ENCODE measurements at places on chromosomes 1 and 21.

DNA sequence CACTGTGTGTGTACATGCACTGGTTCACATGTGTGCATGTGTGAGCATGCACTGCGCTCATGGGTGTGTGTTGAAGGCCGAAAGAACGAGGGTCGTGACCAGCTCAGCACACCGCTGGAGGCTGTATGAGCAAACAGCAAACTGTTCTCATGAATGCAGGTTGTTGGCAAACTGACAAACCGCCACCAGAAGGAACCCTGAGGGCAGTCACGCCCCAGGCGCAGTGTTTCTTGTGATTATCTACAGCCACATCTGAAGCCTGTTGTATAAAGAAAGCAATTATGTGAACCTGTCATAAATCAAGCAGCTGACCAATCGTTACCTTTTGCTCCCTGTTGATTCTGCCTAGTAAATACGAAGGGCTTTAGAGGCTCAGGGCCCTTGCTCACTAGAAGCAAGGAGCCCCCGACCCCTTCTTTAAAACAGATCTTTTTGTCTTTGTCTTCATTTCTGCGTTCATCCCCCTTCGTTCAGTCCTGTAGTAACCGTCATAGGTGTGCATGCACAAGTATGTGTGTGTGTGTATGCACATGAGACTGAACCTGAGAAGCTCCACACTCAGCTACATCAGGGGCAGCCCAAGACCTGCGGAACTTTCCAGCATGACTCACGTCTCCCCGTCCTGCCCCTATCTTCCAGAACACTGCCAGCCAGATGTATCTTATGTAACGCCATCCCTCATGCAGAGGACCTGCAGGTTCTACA, 16.8 kb upstream of the RIPK4 start:
- H3K4me3 ChIP-seq = no peak overlapping the region
- H3K27me3 ChIP-seq = no peaks in the 10 kb centered on the region
- DNase-seq = no peak
- no peaks in the 10 kb centered on the region for H3K36me3 ChIP-seq

- H3K27me3 ChIP-seq = no peaks in the 10 kb centered on the region
- no peaks in the 10 kb centered on the region for H3K4me1 ChIP-seq
- no peak overlapping the region for H3K4me3 ChIP-seq
- no peak overlapping the region for H3K27ac ChIP-seq
- no peaks in the 10 kb centered on the region for H3K36me3 ChIP-seq
These were observed 327.9 kb downstream of the TTLL7 start for GRCh38 chr1:83670909-83671565.

- no peak overlapping the region for H3K27ac ChIP-seq
- no peak for DNase-seq
- H3K36me3 ChIP-seq = no peaks in the 10 kb centered on the region
- no peak overlapping the region for H3K4me3 ChIP-seq
These were observed 23.4 kb downstream of the ZNF678 start for GRCh38 chr1:227586733-227587132.

DNA sequence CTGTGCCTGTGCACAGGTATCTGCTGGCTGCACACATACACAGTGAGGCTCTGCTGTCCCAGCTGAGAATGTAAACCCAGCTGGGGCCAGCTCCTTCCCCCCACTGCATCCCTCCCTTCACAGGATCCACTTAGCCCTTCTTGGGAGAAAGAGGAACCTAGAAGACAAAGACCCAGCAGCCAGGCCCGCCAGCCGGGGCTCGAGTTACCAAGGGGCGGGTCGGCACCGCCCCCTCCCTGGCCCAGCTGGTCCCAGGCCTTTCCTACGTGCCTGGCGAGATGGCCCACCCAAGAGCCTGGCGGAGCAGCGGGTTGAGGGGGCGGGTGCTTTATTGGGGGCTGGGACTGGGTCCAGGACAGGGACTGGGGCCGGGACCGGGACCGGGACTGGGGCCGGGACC, 2.1 kb downstream of the SH3BGRL3 start:
- H3K27ac ChIP-seq = peak overlapping the region; percentile 38
- no peaks in the 10 kb centered on the region for H3K36me3 ChIP-seq
- H3K4me1 ChIP-seq = peaks cover 53% of the 10 kb centered on the region

- no peak overlapping the region for H3K27ac ChIP-seq
- no peaks in the 10 kb centered on the region for H3K4me1 ChIP-seq
- no peak for DNase-seq
- H3K27me3 ChIP-seq = no peaks in the 10 kb centered on the region
- no peak overlapping the region for H3K4me3 ChIP-seq
- H3K36me3 ChIP-seq = no peaks in the 10 kb centered on the region
These were observed 249.3 kb downstream of the ATG4C start for GRCh38 chr1:63033211-63033610.
